ENCODE measurements at places on chromosomes 16 and 17. TPM values are rescaled to one million over a fixed set of nuclear protein-coding genes. Genes with fewer than 3 reads are reported as not detected.
A peak's percentile ranks its signal among the peaks of the same experiment; 100 is the strongest.

The HLF gene
- polyA plus RNA-seq: 3.2 TPM

The ERCC4 gene
- polyA plus RNA-seq: 15.9 TPM

DNA sequence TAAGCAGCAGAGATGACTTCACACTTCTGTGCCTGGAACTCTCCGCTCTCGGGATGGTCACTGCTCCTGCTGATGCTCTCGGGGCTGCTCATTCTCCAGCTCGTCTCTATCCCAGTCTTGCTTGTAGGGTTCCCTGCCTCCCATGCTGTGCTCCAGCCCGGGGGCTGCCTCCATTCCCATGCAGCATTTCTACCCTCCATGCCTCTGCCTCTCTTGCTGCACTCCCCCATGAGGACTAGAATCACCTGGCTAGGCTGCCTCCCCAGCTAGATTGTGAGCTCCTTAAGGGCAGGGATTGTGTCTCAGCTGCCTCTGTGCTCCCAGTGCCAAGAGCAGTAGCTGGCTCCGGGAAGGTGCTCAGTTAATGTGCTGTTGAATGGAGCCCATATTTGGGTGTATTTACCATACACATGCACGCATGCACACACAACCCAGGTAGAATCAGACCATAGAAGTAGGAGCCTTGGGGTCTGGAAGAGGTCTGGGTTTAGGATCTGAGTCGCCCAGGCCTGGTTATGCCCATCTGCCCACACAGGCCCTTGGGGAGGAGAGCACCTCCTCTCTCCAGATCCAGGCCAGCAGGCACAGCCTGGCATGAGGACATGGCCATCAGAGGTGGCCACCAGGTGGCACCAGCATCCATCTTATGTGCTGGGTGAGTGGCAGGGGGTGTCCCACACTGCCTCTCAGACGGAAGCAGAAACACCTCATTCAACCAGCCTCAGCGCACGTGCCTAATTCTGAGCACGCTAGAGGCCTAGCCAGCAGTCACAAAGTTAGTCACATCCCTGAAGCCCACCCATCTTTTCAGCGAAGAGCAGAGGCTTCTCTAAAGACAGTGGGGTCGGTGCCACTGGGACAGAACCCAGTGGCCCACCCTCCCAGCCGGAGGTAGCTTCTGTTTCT is 9.3 kb downstream of the GIT1 start:
- DNase-seq: peak; percentile 85

DNA sequence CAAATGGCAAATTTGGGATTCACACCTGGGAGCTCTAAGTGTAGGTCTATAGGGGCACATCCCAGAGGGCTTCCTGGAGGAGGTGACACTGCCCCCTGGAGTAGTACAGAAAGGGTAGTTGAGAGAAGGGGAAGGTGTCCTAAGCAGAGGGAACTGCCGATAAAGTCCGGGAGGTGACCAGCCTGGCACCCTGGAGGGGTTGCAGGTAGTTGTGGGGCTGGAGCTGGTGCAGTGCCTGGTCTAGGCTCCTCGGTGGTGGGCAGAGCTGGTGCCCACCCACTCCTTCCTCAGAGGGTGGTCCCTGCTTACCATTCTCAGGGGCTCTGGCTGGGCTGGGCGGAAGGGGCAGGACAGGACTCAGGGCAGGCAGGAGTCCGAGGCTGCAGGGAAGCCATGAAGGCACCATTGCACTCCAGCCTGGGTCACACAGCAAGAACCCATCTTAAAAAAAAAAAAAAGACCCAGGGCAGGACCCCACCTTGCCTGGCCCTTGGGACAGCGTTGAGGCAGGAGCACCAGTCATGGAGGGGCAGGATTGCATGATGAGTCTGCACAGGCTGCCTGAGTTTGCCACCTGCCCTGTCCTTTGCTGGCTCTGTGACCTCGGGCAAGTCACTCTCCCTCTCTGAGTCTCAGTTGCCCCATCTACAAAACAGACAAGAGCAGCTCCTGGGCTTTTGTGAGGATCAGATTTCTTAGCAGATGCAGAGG is 43.8 kb downstream of the LAT start:
- DNase-seq: no peak

The WIPI1 gene
- polyA plus RNA-seq: 7.9 TPM

The CA5A gene
- polyA plus RNA-seq: not detected

DNA sequence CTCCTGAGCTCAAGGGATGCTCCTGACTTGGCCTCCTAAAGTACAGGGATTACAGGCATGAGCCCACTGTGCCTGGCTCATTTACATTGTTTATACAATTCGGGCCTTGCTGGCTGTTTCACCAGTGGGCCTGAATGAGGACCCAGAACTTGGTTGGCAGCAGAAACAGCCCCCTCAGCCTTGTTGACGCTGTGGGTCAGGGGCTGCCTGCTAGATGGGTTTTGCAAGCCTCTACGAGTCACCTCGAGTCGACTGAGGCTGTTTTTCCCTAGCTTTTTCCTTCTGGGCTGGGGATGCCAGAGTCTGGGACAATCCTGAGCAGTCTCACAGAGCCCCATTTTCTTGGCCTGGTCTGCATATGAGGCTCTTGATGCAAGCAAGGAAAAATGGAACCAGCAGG is 16.1 kb downstream of the PPL start:
- DNase-seq: no peak

The KCNJ2 gene
- not detected for polyA plus RNA-seq

DNA sequence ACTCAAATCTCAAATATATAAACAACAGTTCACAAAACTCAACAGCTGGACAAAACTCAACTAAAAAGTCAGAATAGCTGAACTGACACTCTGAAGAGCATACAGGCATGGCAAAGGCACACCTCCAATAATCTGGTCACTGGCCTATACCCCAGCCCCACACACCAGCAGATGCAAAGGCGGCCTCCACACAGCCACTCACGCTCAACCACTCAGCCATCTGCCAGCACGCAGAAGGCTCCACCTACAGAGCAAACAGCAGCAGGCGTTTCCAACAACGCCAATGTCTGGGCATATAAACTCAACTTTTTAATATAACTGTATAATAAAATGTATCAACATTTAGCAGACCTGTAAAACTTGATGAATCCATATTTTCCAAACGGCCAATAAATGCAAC is 17.2 kb downstream of the USP7 start:
- no peak for DNase-seq

- no peak for DNase-seq
These were observed 40.9 kb downstream of the USP10 start for GRCh38 chr16:84740596-84741116.

GRCh38 chr17:7042501-7043181 is 1.3 kb downstream of the SLC16A11 start:
- peak; percentile 60 for DNase-seq

DNA sequence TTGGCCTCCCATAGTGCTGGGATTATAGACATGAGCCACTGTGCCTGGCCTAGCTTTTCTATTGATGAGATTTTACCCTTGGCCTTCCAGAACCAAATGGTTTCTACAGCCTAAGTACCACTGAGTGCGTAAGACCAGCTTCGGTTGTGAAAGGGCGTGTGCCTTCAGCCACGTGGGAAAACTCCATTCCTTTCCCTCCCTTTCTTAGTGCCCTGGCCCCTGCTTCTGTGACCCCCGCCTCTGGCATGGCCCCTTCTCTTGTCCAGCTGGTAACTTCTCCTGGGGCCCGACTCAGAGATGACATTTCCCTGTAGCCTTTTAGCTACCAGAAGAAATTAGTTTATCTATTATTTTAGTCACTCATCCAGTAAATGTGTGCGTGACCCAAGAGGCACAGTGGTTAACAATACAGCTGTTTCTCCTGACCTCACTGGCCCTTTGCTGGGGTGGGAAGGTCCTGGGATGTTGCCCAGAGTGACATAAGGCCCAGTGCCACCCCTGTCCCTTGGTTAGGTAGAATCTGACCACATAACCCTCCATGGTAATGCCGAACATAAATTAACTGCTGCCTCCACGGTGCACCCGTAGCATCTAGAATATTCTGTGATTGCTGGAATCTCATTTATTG is 97.3 kb downstream of the PLCG2 start:
- DNase-seq: no peak

DNA sequence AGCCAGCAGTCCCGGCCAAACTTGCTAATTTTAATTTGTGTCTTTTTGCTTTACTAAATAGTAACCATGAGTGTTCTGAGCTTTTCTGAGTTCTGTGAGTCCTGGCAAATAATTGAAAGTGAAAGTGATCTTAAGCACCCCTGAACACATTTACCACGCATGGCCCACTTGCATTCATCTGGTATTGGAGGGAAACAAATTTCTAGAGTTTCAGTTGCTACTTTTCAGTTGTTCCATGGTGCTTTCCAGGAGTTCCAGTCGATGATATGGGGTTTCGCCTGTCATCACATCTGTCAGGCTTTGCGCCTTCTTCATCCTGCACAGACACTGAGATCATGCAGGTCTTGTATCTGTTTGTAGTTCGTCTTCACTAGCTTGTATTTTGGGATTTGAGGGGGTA is 44.1 kb downstream of the CRLF3 start:
- DNase-seq: no peak

DNA sequence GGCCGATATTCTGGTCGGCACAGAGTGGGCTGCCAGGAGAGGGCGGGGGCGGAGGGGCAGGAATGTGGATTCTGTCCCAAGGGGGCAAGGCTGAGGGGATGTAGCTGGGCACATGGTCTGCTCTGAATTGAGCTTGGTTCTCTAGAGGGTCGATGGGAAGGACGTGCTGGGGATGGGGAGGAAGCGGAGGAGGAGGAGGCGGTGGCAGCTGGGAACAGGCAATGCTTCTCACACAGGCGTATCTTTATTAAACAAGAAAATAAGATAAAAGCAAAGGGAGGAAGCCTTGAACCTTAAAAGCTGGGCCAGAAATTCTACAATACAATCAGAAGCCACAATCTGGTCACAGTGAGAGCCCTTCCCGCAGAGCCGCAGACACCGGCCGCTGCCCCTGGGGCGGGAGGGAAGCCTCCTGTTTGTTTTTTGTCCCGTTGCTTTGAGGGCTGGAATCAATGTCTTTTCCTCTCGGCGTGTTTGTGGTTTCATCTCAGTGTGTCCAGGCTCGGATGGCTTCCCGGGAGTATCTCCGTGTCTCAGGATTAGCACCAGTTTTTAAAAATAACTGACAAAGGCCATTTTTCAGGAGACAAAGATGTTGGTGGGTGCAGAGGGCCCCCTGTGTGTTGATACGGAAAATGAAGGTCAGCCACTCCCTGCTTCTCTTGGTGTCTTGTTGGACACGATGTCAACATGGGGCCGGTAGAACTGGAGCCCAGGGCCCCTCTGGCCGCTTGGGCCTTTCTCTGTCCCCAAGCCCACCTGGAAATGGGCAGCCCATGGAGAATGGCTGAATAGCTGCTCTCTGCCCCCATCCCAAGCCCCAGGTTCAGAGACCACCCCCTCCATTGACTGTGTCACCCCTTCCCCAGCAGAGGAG is 12.3 kb upstream of the SLC7A5 start:
- no peak for DNase-seq

DNA sequence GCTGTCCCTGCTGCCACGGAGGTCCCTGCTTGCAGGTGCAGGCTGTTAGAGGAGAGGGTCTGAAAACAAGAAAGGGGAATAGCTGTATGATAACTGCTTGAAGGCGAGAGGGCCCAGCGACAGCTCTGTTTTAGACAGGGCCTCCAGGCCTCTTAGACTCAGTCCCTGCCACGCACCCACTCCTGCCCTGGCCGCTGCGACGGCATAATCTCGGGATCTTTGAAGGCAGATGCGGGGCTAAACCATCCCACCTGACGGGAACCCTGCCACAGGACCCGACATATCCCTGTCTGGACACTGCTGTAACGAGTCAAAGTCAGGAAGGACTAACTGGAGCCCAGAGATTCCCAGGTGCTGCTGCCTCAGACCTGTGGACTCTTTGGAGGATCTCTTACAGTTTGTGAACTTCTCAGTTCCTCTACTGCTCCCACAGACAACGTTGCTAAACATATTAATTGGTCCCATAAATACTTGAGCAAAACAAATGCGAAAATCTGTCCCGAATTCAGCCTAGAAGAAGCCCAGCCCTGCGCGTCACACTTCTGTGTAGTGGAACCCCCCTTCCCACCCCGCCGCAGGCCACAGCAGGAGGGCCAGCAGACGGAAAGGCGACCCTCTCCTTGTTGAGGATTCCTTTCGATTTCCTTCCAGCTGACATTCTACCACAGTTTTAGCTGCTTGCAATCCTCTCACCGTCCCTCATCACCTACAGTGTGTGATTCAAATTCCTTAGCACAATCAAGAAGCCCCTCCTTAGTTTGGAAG is 998 bp upstream of the TMEM11 start:
- no peak for DNase-seq

GRCh38 chr16:75267631-75268264 is 16.3 kb upstream of the BCAR1 start:
- DNase-seq: no peak

The CCL16 gene
- polyA plus RNA-seq: not detected

The CFAP97D1 gene
- polyA plus RNA-seq: not detected

GRCh38 chr17:32523827-32524552 is 37.2 kb downstream of the CDK5R1 start:
- DNase-seq: no peak

DNA sequence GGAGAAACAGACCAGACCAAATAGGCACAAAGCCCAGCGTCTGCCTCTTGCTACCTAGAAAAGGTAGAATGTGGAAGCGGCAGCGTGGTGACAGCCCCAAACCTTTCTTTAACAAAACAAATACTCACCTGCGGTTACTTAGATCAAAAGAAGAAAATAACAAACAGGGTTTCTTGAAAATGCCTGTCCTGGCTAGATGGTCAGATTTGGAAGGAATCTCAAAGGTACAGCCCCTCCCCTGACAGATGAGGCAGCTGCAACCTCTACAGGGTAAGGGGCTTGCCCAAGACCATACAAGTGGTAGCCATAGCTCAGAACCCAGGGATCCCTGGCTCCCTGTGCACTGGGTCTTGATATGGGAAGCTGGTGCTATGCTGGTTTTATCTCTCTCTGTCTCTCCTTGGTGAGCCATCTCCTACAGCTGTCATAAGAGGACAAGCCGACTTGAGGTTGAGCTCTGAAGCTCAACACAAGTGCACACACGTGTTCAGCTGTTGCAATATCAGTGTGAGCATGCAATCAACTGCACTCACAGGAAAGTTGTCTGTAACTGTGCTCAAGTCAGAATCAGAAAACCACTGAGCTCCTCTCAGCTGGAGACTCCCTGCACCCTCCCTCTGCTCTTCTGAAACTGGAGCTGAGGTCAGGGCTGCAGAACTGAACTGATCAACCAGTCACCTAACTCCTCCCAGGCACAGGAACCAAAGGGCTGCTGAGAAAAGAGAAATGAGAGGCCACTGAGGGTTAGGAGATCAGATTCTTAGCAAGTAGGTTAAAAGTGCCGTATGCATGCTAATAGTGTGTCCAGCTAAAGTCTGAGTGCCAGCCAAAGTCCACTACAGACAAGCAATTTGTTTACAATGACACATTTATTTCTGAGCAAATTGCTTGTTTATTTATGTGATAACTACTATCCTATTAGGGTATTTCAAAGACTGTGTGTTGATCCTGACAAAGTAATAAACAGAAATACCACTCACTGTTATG is 6.1 kb upstream of the RNF157 start:
- peak; percentile 61 for DNase-seq

DNA sequence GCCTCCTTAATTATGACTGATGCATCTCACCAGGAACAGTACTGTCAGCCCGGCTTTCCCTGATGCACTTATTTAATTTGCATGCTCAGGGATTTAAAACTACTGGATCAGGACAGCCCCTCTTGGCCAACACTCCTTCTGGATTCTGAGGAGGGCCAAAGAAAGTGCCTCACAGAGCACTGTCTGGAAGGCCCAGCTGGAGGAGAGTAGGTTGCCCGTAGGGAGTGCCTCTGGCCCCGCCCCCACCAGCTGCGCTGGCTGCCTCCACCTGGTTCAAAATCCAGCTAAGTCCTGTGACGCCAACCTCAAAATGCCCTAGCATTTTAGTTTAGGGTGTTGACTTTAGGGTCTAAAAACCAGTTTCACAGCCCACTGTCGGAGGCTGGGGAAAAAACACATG is 49.4 kb upstream of the SREBF1 start:
- no peak for DNase-seq
